T-helper 17 cell (primary cell): ENCODE measurements at places on chromosomes 12 and 14.
A peak's percentile ranks its signal among the peaks of the same experiment; 100 is the strongest.

DNA sequence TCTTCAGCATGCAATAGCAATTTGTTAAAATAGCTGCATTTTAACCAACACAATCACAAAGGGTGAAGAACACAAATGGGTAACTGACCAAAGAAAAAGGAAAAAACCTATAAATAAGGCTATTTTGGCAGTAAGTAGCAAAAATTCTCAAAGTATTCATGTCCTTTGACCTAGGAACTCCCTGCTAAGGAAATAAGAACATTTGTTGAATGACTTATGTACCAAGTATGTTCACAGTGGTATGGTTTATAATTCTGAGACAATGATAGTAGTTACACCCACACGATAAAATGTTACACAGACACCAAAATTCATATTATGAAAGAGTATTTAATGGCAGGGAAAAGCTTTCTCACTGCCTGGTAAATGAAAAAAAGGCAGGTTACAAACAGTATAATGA, 16.9 kb downstream of the CCDC88C start:
- DNase-seq, result no peak

GRCh38 chr12:117388951-117389446, 27.6 kb upstream of the NOS1 start:
- DNase-seq, result no peak

DNA sequence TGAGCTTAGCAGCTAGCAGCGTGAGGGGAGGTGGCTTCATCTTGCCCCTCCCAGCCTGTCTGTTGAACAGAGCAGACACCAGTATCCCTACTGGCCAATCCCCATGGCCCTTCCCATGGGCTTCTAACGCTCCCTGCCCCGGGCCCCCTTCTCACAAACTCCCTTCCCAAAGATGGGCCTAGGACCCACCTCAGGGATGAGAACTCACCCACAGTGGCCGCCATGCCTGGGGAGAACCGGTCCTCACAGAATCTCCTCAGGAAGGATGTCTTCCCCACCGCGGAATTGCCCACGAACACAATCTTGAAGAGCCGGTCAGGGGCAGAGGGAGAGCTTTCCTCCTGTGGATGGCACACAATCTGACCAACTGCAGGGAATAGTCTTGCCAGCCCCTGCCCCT, 119.5 kb downstream of the CRACR2A start:
- no peak for DNase-seq

GRCh38 chr12:32586390-32586789, 92.7 kb upstream of the DNM1L start:
- DNase-seq, result no peak

- DNase-seq, result peak; percentile 17
These were observed 198.9 kb downstream of the EPS8 start for GRCh38 chr12:15590180-15590826.

DNA sequence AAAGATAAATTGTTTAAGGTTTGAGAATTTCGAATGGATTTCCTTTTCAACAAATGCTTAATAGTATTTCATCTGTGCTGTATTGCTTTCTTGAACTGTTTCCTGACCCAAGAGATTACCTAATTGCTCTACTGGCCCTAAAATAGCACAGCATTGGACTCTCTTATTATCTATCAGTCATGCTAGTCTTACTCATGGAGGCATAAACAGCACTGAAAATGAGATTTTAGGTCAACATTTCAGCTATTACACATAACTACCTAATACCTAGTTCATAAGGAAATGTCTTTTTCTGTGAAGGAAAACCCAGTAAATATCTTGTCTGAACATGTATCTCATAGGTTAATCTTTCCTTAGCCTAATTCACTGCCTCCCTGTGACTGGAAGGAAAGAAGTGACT, 4.3 kb upstream of the ABCD2 start:
- no peak for DNase-seq

GRCh38 chr12:115543269-115543668, 734.2 kb downstream of the MED13L start:
- DNase-seq, result no peak

DNA sequence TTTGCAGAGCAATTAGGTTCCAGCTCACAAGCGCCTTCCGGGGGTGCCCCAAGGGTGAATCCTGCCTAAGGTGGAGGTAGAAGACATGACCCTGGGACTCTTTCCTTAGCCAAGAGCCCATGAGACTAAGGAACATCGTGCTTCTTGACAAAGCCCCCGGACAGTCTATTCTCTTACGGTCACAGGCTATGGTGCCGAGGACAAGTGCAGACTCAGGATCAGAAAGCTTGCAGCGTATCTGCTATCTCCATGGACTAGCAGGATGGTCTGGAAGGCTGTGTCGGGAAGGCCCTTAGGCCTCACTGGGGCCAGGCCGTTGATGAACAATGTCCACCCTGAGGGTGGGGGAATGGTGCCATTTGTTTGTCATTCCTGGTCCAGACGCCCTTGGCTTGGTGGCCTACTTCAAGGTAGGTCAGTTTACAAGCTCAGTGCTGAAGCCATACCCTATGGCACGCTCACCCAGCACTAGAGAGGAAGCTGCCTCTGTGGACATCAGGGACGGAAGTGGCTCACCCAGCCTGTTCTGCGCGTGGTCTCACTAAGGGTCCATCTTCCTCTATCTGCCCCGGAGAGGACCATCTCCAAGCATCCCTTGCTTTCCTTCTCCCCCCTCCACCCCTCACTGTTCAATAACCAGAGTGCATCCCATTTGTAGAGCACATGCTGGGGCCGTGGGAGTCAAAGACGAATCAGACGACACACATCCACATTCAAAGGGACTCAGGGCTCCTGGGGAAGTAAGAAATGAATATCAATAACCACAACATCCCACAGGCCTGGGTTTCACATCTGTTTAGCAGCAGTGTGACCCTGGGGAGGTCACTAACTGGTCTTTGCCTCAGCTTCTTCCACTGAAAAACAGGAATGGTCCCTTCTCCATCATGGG, 45.0 kb upstream of the IQSEC3 start:
- no peak for DNase-seq

DNA sequence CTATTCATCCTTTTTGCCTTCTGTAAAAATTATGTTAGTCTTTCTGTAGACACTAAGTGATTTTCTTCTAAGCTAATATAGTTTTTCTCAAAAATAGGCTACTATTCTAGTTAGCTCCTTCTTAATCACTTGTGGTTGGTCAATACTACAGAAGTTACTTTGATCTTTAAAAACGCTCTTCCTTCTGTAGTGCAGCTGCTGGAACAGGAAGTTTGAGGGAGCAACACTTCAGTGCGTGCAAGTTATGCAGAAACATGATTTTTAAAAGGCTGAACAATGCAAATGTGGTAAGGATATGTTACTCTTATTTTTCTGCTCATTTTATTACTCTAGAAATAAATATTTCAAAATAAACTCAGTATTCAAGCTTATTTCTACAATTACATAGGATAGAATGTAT, 11.1 kb upstream of the RERGL start:
- DNase-seq, result no peak
